CD4-positive, alpha-beta T cell (primary cell): ENCODE measurements at places on chromosomes 12 and 14. TPM values are rescaled to one million over a fixed set of nuclear protein-coding genes. Genes with fewer than 3 reads are reported as not detected.

DNA sequence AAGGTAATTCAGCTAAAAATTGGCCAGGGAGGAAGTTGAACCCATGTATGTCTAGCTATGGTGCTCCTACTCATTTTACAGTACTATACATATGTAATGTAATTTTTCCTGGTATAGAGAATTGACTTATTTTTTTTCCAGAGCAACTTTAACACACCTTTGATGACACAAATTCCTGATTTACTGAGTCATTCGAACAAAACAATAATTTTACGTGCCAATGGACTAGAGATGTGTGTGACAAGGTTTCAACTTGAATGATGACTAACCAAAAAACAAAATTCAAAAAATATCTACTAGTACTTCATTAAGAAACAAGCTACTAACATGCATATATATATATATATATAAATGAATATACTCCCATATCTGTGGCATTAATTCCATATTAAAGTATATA lies 180.5 kb downstream of the KITLG start:
- no peaks in the 10 kb centered on the region for H3K36me3 ChIP-seq
- no peak for DNase-seq
- H3K4me3 ChIP-seq: no peak overlapping the region
- H3K27me3 ChIP-seq: no peaks in the 10 kb centered on the region
- H3K27ac ChIP-seq: no peak overlapping the region
- no peaks in the 10 kb centered on the region for H3K4me1 ChIP-seq

DNA sequence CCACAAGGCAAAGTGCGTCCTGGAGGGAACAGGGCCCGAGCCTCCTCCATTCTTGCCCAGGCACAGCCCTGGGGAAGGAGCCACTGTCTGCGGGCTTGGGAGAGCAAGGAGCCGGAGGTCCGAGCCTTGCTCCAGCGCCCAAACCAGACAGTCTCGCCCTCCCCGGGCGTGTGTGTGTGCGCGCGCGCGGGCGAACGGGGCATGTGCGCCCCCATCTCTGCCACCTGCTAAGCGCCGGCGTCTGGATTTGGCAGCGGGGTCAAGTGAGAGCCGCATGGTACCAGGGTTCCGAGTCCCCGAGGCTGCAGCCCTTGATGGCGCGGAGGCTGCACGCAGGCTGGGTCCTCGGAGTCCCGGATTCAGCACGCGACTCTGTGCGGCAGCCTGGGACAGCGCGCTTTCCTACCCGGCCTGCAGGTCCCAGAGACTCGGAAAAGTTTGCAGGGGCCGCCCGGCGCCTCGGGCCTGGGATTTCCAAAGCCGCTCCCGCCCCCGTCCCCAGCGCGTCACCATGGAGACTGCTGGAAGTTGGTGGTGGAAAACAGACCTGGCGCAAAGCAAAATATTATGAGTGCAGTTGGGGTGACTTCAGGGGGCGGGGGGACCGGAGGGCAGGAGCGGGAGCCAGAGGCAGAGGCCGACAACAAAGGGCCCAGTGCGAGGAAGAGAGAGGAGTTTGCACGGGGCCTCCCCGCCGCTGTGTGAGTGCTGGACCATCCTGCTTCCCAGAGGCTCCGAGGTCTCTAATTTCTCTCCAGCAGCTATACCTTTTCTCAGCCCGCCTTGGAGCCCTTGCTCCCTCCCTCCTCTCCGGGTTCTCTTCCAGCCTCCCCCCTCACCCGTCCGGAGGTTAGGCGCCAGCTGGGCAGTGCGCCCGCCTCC lies 4.2 kb downstream of the RFX4 start:
- no peaks in the 10 kb centered on the region for H3K36me3 ChIP-seq
- H3K27me3 ChIP-seq: peaks cover 69% of the 10 kb centered on the region
- H3K4me3 ChIP-seq: no peak overlapping the region
- peaks cover 31% of the 10 kb centered on the region for H3K4me1 ChIP-seq
- DNase-seq: no peak
- no peak overlapping the region for H3K27ac ChIP-seq

DNA sequence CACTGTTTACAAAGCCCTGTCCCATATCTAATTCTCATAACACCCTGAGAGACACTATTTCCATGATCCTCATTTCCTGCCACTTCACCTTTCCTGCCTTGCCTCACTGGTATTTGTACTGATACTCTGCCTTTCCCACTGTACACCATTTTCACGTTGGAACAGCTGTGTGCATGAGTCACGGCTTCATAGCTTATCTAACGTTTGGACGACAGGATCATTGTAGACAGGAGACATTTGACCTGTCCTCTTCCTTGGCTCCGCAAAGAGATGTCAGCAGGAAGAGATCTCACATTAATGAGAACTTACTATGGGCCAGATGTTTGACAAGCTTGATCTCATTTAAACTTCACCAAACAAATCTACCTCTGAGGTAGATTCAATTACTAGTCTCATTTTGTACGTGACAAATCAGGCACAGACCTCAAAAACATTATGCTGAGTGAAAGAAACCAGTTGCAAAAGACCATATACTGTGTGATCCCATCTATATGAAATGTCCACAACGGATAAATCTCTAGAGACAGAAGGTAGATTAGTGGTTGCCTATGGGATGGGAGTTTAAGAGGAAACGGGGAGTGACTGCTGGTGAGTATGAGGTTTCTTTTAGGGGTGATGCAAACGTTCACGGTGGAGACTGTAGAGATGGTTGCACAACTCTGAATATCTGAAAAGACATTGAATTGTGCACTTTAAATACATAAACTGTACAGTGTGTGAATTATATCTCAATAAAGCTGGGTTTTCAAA lies 71.2 kb downstream of the KCNK13 start:
- no peaks in the 10 kb centered on the region for H3K4me1 ChIP-seq
- H3K4me3 ChIP-seq: no peak overlapping the region
- no peaks in the 10 kb centered on the region for H3K27me3 ChIP-seq
- no peak overlapping the region for H3K27ac ChIP-seq
- no peaks in the 10 kb centered on the region for H3K36me3 ChIP-seq
- DNase-seq: no peak

DNA sequence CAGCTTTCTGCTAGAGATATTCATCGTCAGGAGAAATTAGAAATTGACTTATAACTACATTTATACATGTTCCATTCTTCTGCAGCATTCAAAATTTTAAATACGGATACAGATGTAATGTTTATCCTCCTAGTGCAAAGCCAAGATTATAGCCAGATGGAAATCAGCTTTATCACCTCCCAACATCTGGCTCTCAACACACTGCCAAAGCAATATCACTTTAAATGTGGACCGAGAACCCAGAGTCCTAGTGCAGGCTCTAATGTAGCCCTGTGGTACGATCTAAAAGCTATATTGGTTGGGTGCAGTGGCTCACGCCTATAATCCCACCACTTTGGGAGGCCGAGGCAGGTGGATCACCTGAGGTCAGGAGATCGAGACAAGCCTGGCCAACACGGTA lies 6.5 kb downstream of the MLH3 start:
- H3K36me3 ChIP-seq: peaks cover 10% of the 10 kb centered on the region
- no peak overlapping the region for H3K4me3 ChIP-seq
- peaks cover 2% of the 10 kb centered on the region for H3K4me1 ChIP-seq

- peaks cover 12% of the 10 kb centered on the region for H3K36me3 ChIP-seq
- no peak for DNase-seq
- no peaks in the 10 kb centered on the region for H3K27me3 ChIP-seq
- no peak overlapping the region for H3K4me3 ChIP-seq
- H3K4me1 ChIP-seq: peaks cover 83% of the 10 kb centered on the region
Observed at GRCh38 chr12:120247183-120247582, 18.3 kb downstream of the PXN start.

DNA sequence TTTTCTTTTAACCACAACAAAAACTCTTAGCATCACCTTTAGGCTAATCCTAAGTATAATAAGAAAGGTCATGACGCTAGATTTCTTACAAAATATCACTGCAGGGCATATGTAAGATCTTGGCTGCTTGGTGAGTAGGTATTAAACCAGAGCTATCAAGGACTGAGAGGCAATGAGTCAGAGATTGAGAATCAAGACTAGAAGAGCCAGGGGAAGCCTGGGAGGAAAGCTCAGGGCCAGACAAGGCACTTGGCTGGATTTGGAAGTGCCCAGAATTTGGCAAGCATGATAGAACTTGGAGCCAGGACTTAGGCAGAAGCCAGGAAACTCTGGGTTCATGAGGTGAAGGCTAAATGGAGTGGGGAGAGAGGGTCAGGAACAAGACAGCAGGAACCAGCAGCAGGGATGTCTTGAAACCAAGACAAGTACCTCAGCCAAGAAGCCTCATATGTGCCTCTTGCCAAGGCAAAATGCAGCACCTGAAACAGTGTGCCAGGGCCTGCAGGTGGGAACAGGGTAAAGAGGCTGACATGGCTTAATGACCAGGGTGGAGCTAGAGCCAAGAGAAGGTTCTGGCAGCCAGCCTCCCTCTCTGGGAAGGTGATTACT lies 49.9 kb downstream of the PTHLH start:
- no peak for DNase-seq
- H3K27ac ChIP-seq: no peak overlapping the region
- no peaks in the 10 kb centered on the region for H3K27me3 ChIP-seq
- no peaks in the 10 kb centered on the region for H3K36me3 ChIP-seq
- no peak overlapping the region for H3K4me3 ChIP-seq
- H3K4me1 ChIP-seq: no peaks in the 10 kb centered on the region

GRCh38 chr12:58959639-58960300 lies 39.5 kb upstream of the LRIG3 start:
- H3K4me3 ChIP-seq: no peak overlapping the region
- H3K27me3 ChIP-seq: no peaks in the 10 kb centered on the region
- no peaks in the 10 kb centered on the region for H3K36me3 ChIP-seq
- no peak for DNase-seq
- no peaks in the 10 kb centered on the region for H3K4me1 ChIP-seq

DNA sequence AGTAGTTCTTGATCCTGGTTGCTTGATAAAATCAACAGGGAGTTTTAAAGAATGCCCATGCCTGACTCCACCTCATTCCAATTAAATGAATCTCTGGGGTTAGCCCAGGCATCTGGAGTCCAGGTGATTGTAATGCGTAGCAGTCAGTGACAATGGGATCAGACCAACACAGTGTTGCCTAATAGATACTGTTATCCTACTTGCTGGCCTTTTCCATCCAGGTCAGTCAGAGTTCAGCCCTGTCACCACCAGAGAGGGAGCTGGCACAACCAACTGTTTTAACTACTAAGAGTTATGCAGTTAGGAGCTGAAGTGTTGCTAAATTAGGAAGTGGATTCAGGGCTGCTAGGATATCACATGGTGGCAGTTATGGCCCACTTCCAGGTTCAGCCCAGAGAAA lies 107.1 kb downstream of the GPR135 start:
- peaks cover 6% of the 10 kb centered on the region for H3K36me3 ChIP-seq
- H3K4me3 ChIP-seq: no peak overlapping the region
- no peaks in the 10 kb centered on the region for H3K4me1 ChIP-seq
- no peak for DNase-seq

DNA sequence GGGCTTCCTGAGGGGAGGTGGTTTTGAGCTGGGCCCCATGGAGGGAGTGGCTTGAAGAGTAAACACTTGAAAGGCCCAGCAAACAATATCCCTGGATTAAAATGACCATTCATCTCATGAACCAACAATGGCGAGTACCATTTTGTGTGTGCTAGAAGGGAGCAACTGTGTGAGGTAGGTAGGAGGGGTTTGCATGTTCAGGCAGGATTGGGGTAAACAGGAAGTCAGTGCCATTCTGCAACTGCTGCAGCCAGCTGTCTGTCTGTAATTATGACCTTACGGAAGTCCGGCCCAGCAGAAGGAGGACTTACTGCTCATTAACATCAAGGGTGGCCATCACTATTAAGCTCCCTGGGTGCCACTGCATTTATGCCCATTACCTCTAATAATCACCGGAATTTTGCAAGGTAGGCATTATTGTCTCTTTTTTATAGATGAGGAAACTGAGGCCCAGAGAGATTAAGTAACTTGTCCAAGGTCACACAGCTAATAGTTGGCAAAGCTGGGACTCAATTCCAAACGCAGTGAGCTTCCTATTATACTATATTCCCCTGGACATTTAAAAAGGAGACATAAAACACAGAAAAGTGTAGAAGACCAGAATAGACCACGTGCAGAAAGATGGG lies 16.6 kb upstream of the IFI27L2 start:
- no peaks in the 10 kb centered on the region for H3K27me3 ChIP-seq
- H3K27ac ChIP-seq: no peak overlapping the region
- no peak overlapping the region for H3K4me3 ChIP-seq
- H3K36me3 ChIP-seq: no peaks in the 10 kb centered on the region
- H3K4me1 ChIP-seq: peaks cover 11% of the 10 kb centered on the region
- DNase-seq: no peak

GRCh38 chr14:74973003-74973653 lies 17.7 kb upstream of the PGF start:
- DNase-seq: peak; percentile 8
- no peaks in the 10 kb centered on the region for H3K27me3 ChIP-seq
- H3K36me3 ChIP-seq: no peaks in the 10 kb centered on the region
- no peak overlapping the region for H3K4me3 ChIP-seq
- no peak overlapping the region for H3K27ac ChIP-seq
- H3K4me1 ChIP-seq: peaks cover 4% of the 10 kb centered on the region

- H3K36me3 ChIP-seq: no peaks in the 10 kb centered on the region
- H3K27ac ChIP-seq: no peak overlapping the region
- no peaks in the 10 kb centered on the region for H3K27me3 ChIP-seq
- H3K4me1 ChIP-seq: peaks cover 15% of the 10 kb centered on the region
- DNase-seq: no peak
Observed at GRCh38 chr12:68435816-68436215, 103.7 kb upstream of the MDM1 start.

DNA sequence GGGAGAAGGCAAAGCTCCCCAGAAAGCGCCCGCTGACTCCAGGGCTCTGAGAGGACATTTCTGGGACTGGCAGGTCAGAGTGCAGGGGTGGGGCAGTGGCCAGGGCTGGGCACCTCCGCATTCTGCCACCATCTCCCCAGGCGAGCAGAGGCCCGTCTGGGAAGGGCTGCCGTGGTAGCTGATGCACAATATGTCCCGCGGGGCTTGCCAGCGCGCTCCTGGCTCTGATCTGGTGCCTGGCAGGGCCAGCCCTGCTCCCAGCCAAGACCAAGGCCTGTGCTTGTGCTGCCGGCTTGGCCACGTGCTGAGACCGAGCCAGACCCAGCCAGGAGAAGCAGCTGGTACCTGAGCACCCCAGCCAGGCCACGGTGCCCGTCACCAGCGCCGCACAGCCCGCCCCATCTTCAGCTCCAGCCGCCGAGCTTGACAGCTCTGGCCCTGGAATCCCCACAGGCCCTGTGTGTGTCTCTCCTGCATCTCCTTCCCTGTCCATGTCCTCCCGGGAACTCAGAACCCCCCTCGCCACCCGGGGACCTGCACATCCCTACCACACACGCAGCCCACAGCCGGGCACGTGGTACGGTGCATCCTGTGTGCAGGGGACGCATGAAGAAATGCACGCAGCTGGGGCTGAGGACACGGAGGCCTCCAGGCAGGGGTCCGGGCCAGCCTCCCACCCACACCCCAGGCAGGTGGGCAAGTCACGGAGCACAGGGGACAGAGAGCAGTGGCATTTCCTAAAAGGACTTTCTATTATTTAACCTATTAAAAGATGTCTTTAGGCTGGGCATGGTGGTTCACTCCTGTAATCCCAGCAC lies 68.6 kb upstream of the C14orf180 start:
- H3K27me3 ChIP-seq: peaks cover 2% of the 10 kb centered on the region
- no peak overlapping the region for H3K4me3 ChIP-seq
- H3K4me1 ChIP-seq: no peaks in the 10 kb centered on the region
- DNase-seq: no peak
- no peaks in the 10 kb centered on the region for H3K36me3 ChIP-seq
- no peak overlapping the region for H3K27ac ChIP-seq

Gene NPFF
- total RNA-seq: not detected

Gene LIN52
- 5.4 TPM for total RNA-seq

Gene MSI1
- not detected for total RNA-seq

Gene TBX3
- 0.08 TPM for total RNA-seq
